GM06990 (cell line): ENCODE measurements at places on chromosomes 5 and 9.

DNA sequence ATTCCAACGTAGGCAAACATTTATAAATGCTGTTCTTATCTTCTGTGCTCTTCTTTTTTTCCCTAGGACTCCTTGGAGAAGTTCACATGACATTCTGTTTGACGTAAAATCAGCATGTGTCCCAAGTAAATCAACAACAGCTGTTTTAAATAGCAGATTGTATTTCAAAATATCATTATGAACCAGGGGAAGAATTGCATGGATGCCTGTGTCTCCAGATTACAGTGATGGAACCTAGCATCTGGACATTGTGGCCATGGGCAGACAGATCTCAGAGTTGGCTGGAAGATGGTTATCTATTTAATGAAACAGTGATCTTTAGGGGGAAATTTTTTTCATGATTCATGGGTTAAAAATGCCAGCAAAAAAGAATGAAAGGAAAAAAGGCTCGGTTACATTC lies 222.0 kb downstream of the MAN2A1 start:
- no peak for DNase-seq

DNA sequence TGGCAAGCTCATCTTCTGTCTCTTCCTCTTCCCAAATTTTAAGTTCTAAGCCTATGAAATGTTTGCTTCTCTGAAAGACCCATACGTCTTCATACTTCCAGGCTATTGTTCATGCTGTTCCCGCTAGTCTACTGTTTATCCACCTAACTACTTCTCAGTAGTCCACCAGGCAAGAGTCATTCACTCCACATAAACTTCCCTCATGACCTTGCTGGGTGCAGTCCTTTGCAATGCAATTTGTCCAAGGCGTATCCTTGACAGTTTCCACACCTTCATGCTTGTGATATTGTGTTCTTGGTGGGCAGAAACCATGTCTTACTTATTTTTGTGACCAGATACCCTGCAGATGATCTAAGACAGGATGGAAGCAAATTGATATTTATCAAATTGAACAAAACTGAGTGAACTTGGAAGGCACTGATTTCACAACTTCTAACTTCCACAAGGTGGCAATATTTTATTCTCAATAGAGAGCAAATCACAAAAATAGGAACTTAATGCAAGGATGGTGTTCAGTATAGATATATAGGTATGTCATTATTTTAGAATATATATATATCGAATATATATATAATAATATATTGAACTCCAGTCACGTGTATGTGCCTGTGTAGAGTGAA lies 30.3 kb downstream of the TYRP1 start:
- no peak for DNase-seq

DNA sequence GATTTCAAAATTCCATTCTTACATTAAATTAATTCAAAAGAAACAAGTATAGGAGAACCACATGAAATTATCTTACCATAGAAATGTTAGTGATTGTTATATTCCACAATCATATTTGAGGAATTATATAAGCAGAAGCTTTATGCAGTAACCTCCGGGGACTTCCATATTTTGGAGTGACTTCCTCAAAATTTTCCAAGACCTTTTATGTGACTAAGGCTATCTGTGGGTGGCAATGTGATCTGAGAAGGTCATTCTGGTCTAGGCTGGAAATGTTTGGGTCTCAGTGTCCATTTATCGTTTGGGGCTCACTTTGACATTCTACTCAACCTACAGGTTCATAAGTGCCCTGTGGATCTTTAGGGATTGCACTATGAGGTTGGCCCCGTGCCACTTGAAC lies 776.6 kb downstream of the CDH12 start:
- no peak for DNase-seq

DNA sequence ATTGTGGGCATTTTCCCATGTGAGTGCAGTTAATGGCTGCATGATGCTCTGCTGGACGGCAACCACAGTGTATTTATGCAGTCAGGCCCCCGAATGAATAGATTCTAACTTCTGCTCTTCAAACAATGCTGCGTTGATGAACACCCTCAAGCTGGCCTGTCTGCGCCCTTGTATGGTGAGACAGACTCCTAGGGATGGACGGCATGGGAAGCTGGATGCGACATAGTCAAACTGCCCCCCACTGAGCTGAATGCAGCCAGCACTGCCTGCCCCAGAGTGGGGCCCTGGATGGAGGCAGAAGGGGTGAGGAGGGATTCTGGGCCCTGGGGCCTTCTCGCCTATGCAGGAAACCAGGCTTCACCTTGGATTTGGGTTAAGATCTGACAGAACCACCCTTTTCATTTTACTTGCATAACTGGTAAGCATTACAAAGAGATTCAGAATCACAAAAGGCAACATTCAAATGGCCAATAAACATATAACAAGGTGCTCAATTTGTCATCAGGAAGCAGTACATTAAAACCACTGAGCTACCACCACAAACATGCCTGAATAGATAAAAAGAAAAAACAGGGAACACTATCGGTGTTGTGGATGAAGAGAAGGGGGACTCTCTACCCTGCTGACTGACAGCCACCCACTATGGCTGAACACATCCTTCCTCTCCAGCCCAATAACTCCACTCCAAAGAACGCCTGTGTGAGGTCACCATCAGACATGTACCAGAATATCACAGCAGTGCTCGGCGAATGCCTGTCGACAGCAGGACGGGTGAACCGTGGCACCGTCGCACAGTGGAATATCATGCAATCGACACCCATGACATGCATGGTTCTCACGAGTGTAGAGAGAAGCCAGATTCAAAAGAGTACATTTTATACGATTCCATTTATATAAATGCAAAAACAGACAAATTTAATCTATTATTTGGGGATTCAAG lies 79.1 kb downstream of the RAPGEF1 start:
- no peak for DNase-seq

GRCh38 chr5:112351225-112351624 lies 67.9 kb downstream of the EPB41L4A start:
- no peak for DNase-seq

- no peak for DNase-seq
These were observed 483.9 kb upstream of the KLF4 start for GRCh38 chr9:107973451-107973850.

GRCh38 chr5:154829181-154829588 lies 21.2 kb downstream of the FAXDC2 start:
- DNase-seq = no peak

DNA sequence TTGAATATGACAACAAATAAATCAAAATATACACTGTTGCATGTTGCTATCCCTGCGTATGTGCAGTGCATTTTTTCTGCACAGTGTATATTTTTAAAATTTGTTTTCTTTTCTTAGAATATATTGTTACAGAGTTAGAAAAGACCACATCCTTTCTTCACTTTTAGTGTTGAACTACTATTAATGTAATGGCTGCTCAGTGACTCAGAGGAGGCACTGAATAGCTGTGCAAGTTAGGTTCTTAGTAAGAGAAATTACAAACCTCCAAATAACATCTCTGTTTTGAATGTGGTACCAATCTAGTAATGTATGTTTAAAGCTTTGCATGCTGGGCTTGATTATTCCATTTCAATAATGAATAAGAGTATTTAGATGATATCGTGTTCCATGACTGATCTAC lies 208.9 kb upstream of the PRR16 start:
- no peak for DNase-seq

DNA sequence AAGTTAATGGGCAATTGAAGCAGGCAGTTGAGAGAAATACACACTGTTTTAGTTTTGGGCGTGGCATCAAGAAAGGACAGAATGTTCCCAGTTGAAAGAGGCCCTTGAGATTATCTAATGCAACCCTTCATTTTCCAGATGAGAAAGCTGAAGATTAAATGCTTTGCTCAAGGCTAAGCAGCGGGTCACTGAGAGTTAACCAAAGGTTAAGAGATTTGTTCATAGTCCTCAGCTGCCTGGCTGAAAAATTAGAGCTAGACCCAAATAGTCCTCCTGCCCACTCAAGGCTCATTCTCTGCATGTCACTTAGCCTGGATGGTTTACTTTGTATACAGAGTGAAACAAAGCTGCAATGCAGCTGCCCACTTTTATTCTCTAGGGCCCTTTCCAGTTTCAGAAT lies 46.7 kb upstream of the MAMDC2 start:
- no peak for DNase-seq

DNA sequence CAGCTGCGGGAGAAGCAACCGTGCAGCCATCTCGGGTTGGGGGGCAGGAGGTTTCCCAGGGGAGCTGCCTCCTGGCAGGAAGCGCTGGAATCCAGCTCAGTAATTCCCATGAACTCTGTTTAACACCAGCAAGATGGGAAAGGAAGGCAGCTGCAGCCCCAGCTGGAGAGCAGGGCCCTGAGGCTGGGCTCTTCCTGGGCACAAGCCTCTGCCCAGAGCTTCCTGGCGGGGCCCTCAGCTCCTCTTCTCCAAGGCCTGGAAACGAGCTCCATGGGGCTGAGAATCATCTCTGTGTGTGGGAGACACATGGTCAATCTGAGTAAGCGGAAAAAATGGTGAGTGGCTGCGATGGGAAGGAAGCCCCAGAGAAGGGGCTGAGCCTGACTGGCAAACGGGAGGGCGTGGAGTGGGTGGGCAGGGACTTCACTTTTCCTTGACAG lies 6.3 kb downstream of the MRPL36 start:
- DNase-seq = no peak

DNA sequence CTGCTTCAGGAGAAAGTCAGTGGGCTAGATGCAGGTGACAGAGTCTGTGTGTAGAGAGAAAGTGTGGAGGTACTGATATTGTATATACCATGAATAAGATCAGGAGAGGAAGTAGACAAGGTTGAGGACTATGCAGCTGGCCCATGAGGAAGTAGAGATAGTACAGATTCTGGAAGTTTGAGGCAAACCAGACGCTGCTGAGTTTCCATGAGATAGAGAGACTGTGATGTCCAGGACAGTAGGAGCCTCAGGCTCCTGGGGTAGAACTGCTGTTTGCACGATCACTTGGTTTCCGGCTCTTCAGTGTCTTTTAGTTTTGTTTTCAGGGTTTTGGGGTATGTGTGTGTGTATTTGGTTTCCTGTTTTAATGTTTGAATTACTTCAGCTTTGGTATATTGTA lies 13.6 kb downstream of the OTULINL start:
- no peak for DNase-seq

DNA sequence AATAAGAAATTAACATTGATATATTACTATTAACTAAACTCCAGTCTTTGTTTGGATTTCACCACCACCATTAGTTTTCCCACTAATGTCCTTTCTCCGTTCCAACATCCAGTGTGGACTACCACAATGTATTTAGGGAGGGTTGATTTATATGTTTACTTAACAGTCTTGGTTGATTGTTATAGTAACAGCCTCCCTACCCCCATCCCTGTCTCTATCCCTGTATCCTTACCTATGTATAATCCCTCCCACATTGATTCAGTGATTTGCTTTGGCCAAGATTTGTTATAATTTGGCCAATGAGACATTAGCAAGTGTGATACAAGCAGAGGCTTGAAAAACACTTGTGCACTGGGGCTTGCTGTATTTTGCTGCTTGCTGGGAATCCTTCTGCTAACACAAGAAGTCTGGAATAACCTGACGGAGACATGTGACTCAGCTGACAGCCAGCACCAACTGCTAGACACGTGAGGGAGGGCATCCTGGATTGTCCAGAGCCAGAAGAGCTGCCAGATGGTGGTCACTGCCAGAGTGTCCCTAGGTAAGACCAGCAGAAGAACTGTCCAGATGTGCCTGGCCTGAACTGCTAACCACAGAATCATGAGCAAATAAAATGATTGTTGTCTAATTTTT lies 51.2 kb upstream of the TCF7 start:
- DNase-seq = no peak

DNA sequence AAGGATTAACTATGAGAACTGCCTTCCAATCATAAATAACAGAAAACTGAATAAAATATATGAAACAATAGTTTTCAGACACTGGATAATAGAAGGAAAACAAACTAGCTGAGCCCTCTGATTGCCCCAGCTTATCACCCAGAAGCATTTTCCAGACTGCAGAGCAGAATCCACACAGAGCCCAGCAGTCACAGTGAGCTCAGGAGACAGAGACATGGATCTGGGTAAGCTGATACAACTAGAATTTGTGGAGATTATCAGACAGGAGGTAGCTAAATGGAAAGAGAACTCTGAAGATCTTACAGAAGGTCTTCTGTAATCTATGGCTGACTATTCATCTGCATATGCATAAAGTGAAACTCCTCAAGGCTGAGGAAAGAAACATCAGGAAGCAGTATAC lies 128.8 kb downstream of the NR2F1-AS1 start:
- no peak for DNase-seq

GRCh38 chr9:134191455-134192209 lies 27.3 kb upstream of the RNU6ATAC start:
- no peak for DNase-seq

- DNase-seq = no peak
These were observed 7.0 kb upstream of the MTAP start for GRCh38 chr9:21795483-21795882.

DNA sequence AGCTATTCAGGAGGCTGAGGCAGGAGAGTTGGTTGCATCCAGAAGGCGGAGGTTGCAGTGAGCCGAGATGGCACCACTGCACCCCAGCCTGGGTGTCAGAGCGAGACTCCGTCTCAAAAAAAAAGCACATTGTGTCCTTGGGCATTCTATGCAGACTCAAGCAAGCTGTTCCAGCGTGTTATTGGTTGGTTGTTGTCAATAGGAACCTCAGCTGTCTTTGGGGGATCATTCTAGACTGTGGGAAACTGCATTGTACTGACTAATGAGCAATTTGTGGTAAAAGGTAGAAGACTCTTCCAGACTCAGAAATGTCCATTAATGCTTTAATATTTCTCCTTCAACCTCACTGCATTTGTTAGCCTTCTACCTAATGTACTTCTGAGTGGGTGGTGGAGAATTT lies 379.5 kb upstream of the GRAMD2B start:
- DNase-seq = no peak

DNA sequence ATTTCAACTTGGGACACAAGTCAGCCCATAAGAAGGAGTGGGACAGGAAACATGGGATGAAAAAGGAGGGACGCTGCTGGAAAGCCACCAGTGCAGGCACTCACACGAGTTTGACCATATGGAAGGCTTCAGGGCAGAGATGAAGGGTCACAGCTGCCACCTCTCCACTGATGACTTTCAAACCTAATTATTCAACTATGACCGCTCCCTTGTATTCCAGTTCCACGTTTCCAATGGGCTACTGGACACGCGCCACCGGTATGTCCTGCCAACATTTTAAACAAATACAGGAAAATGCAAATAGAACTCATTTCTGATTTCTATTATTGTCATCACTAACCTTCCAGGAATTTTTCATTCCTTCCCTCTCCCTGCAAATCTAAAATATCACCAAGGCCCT lies 134.7 kb downstream of the SLC1A3 start:
- DNase-seq = no peak

DNA sequence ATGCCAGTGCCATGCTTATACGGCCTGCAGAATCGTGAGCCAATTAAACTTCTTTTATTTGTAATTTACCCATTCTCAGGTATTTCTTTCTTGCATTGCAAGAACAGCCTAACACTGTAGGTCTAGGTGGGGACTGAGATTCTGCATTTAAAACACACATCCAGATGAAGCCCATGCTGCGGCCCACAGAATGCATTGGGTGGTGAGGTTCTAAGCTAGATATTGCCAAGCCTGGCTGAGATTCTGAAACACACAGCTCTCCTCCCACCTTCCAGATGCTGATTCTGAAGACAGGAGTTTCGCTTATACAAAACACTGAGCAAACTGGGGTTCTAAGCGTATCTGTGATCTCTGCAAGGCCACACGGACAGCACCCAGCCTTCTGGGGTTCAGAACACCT lies 75.1 kb downstream of the DAPK1 start:
- DNase-seq = no peak
